Amniotic stem cell (primary cell): ENCODE measurements at places on chromosomes 12 and 14.
A peak's percentile ranks its signal among the peaks of the same experiment; 100 is the strongest.

DNA sequence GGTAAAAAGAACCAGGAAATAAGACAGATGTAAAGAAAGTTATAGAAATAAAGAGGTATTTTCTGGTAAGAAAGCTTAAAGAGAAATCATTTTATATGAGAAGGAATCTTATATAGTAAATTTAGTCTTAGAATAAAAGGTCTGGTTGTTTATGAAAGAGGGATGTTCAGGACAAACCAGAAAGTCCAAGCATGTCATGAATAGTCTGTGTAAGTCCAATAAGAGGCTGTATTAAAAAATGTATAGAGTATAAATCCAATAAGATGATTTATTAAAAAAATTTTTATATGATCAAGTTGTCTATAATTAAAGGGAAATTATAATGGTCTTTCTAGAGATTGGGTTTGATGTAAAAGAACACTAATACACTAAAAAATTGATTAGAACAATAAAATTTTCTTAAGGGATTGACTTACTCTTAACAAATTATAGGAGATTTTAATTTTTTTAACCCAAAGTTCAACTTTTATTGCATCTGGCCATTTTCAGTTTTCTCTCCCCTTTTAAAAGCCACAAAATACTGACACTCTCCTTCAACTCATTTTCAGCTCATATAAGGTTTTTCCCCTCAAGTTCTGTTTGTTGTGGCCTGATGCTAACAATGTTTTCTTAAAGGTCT lies 35.1 kb downstream of the ST8SIA1 start:
- DNase-seq, result no peak

DNA sequence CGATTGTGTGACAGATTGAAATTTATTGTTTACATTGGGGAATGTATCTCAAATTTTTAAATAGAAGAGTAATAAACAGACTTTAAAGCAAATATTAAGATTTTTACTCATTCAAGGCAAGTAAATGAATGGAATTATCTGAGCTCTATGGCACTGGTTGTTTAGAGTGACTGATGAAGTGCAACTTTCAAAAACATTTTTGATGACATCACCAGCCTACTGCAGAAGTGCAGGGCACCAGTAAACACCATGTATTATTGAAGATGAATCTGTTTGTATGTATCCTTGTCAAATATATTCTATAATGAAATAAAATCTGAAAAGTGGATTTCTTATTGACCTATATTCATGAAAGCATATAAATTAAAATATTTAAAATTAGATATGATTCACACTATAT lies 124.0 kb upstream of the EVL start:
- no peak for DNase-seq

- peak; percentile 18 for DNase-seq
Measured at GRCh38 chr12:6062757-6063735, 61.4 kb downstream of the VWF start.

- DNase-seq, result no peak
Measured at GRCh38 chr12:20740972-20741371, 45.8 kb downstream of the SLCO1C1 start.

- DNase-seq, result no peak
Measured at GRCh38 chr14:22767323-22767589, 768 bp downstream of the OXA1L start.

GRCh38 chr14:83164016-83164415 lies 1630.4 kb upstream of the SEL1L start:
- DNase-seq, result peak; percentile 79

GRCh38 chr12:71440345-71440762 lies 756 bp downstream of the LGR5 start:
- DNase-seq, result no peak

DNA sequence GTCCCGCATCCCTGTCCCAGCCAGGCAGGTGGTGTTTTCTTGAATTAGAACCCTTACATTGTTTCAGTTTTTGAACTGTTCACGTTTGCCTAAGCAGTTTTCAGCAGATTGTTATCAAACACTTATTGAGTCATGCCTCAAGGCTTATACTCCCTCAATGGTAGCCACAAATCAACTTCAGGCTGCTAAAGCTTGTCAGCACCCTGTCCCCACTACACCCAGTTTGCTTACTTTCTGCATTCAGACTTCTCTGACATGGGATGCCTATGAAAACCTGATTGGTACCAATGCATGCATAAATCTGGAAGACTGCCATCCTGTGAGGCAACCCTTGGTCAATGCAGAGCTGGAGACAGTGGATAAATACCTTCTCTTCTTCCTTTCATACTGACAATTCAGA lies 225.4 kb downstream of the BTG1 start:
- DNase-seq, result no peak

GRCh38 chr14:94376108-94376975 lies 12.1 kb downstream of the SERPINA1 start:
- no peak for DNase-seq
